ENCODE measurements at places on chromosomes 11 and 22. TPM values are rescaled to one million over a fixed set of nuclear protein-coding genes. Genes with fewer than 3 reads are reported as not detected.

Gene MFRP
- total RNA-seq, result not detected

DNA sequence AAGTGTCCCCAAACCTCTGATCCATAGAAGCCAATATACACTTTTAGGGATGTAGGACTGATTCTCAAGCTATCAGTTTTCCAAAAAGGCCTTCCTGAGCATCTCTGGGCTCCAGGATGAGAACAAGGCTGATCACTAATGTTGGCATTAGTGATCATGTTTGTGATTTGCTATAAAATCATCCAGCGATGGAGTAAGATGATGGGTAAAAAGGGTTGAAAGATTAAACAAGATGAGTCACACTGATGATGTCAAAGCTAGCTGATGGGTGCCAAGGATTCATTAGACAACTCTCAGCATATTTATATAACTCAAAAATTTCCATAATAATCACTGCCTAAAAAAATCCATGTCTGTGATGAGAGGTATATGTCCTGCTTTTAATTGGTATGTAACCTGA lies 42.8 kb downstream of the ZNF280B start:
- DNase-seq, result no peak

Gene CARNS1
- total RNA-seq, result 0.22 TPM

- DNase-seq, result no peak
Measured at GRCh38 chr11:119282495-119282894, 34.4 kb downstream of the MCAM start.

- no peak for DNase-seq
Measured at GRCh38 chr22:22713416-22713815, 69.0 kb downstream of the GGTLC2 start.

DNA sequence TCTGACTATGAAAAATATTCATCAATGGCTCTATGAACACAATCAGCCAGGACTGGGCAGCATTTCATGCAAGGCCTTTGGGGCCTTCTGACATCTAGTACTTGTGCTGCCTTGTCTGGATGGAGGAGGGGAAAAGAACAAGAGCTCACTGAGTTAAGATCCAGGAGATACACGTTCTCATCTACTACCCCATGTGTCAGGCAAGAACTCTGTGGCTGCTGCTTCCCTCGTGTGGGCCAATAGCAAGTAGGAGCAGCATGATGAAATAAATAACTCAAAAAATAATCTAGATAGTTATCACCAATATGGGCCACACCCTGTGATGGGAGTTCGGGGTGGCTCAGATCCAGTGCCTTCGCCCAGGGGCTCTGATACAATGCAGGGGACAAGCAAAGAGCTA lies 7.3 kb downstream of the KCNE3 start:
- no peak for DNase-seq
